ENCODE measurements at places on chromosomes 5 and 9.
A peak's percentile ranks its signal among the peaks of the same experiment; 100 is the strongest.

DNA sequence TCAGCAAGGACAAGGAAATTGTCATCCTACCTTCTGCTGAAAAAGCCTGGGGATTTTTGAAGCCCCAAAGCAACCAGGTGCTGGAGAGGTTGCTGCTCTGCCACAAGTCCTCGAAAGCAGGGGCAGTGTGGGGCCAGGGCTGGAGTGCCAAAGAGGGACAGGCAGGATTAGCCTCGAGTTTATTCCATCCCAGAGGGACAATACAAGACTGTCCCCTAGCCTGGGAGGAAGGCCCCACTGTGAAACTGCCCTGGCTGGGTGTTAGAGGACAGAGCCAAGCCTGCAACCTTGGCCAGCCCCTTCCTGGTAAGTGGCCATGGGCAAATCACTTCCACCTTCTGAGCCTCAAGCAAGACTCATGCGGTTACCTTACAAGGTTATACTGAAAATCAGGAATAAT, 55.1 kb downstream of the WHRN start:
- no peak for DNase-seq

- peak; percentile 46 for DNase-seq
These were observed 78.8 kb downstream of the GIN1 start for GRCh38 chr5:103041071-103041676.

DNA sequence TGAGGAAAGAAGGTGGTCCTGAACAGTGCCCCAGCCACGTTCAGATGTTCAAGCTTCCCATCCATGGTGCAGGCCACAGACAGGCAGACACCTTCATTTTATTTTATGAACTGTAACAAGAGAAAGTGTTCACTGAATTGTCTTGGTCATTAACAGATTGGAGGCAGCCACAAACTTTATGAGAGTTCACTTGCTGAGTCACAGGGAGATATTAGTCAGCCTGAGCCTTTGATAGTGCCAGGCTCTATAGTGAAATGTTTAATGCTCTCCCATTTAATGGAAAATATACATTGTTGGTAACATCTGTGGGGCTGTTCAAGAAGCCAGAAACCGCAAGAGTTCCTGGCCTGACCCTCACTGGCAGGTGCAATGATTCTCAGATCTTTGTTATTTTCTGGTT, 237.0 kb downstream of the TENT4A start:
- no peak for DNase-seq

DNA sequence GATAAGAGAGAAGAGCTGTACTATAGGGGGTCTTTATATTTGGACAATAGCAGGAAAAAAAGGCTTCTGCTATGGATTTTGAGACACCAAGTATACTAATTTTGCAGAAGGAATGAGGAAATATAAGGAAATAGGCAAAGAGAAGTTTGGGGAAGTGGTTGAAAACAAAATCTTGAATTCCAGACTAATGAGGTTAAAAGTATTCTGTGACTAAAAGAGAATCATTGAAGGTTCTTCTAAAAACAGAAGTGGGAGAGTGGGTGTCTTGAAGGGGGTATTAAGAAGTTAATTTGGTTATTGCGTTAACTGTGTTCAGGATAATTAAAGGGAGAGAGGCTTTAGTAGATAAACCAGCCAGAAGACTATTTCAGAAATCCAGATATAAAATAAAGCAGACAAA, 148.7 kb downstream of the RFK start:
- no peak for DNase-seq

- peak; percentile 58 for DNase-seq
These were observed 64.4 kb downstream of the FAM114A2 start for GRCh38 chr5:153974131-153974812.

- DNase-seq, result no peak
These were observed 607 bp downstream of the FAXDC2 start for GRCh38 chr5:154849791-154850201.

- no peak for DNase-seq
These were observed 44.7 kb upstream of the MYOT start for GRCh38 chr5:137822984-137823383.

DNA sequence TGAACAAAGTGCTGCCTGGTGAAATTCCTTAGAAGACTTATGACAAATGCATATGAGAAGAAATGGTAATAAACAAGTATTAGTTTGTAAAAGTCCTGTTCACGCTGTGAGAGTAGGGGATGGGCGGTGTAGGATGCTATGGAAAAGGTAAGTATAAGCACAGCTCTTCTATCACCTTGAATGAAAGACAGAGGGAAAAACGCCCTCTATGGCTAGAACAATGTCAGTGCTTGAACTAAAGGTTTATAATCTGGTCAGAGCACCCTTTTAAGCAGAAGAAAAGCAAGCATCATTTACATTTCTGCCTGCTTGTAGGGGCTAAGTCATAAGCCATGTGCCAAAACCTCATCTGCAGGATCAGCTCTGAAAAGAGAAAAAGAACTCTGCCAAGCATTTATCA, 115.2 kb downstream of the LHFPL2 start:
- peak; percentile 35 for DNase-seq

- DNase-seq, result no peak
These were observed 156.1 kb downstream of the TTC39B start for GRCh38 chr9:15150939-15151338.

DNA sequence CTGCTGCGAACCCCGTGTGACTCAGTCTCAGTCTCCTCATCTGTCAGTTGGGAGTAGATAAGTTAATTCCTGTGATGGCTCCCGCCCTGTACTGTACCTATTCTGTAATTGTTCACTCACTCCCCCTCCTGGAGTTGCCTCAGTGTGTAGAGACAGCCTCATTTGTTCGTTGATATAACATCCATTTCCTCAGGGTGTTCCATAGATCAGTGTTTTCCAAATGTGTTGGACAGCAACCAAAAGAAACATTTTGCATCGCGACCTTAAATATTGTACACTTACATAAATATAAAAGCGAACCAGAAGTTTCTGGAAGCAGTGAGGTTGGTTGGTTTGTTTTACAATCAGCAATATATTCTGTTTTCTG, 698 bp downstream of the NFX1 start:
- DNase-seq, result no peak

DNA sequence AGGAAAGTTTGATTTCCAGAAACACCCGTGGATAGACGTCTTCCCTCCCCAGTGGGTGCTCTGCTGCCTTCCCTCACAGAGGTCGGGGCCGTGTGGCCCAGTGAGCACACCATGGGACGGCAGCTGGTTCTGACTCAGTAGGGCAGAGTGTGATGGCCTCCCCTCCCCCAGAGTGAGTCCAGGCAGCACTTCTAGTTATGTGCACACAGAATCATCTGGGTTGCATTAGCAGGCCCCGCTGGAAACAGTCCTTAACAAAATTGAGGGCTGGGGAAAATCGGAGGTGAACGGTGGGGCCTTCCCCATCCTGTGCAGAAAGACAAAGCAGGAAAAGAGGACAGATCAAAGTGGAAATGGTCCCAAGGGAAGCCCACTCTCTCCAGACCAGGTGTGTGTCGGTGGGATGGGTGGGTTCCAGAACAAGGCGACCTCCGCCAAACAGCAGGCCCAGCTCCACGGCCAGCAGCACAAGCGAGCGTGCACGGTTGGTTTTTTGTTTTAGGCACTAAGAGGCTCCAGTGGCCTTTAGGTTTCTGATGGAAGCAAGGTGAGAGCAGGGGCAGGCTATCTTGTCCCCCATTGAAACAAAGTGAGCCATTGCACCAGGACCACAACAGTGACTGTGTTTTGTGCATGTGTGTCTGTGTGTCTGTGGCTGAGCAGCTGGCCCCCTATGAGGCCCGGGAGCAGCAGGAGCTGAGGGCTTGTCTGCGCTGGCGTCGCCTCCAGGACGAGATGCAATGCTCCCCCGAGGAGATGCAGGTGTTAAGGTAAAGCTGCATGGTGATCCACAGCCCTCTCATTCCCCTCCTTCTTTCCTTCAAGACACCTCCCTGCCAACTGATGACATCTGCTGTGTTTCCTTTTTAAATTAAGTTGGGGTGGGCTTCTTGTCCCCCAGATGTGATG, 201.5 kb downstream of the AOPEP start:
- no peak for DNase-seq

- DNase-seq, result no peak
These were observed 244.8 kb downstream of the ADGRV1 start for GRCh38 chr5:90803381-90803780.

GRCh38 chr5:143213231-143213850, 190.1 kb downstream of the NR3C1 start:
- no peak for DNase-seq

- peak; percentile 33 for DNase-seq
These were observed 136.5 kb upstream of the STK32A start for GRCh38 chr5:147098233-147098790.

GRCh38 chr5:68587171-68587570, 371.6 kb downstream of the PIK3R1 start:
- no peak for DNase-seq

GRCh38 chr5:168770036-168770498, 190.9 kb upstream of the PANK3 start:
- no peak for DNase-seq

GRCh38 chr9:38343552-38343951, 49.0 kb upstream of the ALDH1B1 start:
- no peak for DNase-seq

GRCh38 chr5:64534033-64534432, 28.2 kb downstream of the RGS7BP start:
- DNase-seq, result no peak

GRCh38 chr5:61632064-61632463, 300.0 kb downstream of the ZSWIM6 start:
- DNase-seq, result no peak

- DNase-seq, result no peak
These were observed 5.1 kb upstream of the ERGIC1 start for GRCh38 chr5:172828911-172829431.

- no peak for DNase-seq
These were observed 18.4 kb upstream of the CATSPER3 start for GRCh38 chr5:134949316-134949715.

- DNase-seq, result no peak
These were observed 27.6 kb downstream of the TBC1D2 start for GRCh38 chr9:98227883-98228282.

DNA sequence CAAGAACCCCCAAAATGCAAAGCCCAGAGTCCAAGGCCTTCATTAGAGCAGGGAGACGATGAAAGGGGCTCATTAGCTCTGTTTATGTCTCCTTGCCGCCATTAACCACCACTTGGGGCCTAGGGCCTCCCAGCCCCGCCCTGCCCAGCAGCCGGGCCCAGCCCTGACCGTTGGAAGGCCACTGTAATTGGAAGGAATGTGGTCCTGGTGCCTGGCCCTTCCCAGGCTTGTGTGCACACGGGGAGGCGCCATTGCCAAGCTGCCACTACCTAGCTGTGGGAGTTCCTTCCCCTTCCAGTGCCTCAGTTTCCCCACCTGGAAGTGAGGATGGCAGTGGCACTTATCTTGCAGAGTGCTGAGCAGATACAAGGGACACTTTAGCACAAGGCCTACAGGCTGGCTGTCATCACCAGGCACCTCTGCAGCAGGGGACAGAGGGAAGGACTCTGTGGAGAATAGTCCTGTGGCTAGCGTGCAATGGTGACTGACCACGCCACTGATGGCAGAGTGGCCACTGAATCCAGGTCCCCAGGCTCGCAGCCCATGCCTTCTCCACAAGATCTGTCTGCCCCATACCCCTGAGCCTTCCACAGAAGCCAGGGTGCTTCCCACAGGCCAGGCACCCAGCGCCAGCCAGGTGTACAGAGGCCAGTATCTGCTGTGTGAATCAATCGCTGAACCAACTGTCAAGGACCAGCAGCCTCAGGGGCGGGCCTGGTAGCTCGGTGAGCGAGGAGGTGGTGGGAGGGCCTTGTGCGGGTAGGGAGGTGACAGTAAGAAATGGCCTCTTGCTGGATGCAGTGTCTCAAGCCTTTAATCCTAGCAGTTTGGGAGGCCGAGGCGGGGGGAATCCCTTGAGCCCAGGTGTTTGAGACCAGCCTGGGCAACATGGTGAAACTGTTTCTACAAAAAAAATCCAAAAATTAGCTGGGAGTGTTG, 20.8 kb downstream of the GBGT1 start:
- DNase-seq, result no peak

DNA sequence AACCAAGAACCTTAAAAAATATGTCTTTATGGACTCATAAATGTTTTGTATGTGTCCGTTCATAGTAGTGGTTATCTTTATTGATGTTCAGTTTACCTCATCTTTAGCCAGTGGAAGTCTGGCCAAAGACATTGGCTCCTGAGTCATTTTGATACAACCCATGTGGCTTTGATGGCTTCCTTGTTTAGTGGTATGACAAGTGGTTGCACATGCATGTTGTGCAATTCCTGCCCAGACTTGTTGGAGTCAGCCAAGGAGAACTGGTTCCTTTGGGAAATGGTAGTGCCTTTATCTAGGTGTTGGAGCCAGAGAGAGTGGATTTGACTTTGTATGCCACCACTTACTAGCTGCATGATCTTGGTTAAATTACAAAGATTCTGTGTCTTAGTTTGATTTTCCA, 94.3 kb downstream of the RPS23 start:
- no peak for DNase-seq

DNA sequence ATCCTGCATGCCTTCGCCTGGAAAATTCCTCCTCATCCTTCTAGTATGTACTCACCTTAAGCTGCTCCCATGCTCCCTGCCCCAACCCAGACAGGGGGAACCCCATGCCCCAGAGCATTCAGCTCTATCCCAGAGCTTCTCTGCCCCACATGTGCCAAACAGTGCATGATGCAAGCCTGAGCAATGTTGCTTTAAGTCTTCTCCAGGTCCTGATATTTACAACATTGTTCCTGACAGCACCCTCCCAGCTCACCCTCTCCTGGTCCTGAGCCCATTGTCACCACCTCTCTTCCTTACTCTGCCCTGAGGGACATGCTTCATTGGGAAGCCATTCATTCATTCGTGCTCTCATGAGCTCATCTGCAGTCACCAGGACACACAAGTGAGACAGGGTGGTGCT, 23.4 kb upstream of the BARX1 start:
- no peak for DNase-seq

GRCh38 chr5:160846642-160847041, 5.4 kb downstream of the ATP10B start:
- DNase-seq, result no peak

- no peak for DNase-seq
These were observed 76.2 kb downstream of the MRPL36 start for GRCh38 chr5:1723476-1723875.

GRCh38 chr9:16828340-16829281, 41.9 kb downstream of the BNC2 start:
- no peak for DNase-seq

GRCh38 chr9:22238809-22239684, 207.6 kb upstream of the DMRTA1 start:
- peak; percentile 33 for DNase-seq

DNA sequence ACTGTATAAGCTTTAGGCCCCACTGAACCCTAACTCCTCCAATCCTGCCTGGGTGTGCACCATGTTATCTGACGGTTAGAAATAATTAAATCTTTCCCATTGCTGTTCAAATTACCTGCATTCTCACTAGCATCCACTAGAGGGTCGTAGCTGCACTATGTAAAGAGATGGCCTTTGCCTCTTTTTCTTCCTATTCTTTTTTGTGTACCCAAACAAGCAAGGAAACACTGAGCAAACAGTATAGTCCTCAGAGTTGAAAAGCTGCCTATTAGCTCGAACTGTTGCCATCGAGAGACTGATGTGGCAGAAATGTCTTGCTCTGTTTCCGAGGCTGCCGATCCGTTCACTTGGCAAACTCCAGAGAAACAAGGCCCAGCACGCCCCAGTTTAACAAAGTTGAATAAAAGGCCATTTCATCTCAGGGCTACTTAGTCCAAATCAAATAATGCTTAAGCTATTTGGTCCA, 163.8 kb upstream of the TRPM3 start:
- DNase-seq, result peak; percentile 61

- DNase-seq, result no peak
These were observed 41.5 kb downstream of the GCNT4 start for GRCh38 chr5:75010838-75011237.

- no peak for DNase-seq
These were observed 82.5 kb upstream of the ZNF169 start for GRCh38 chr9:94176608-94177007.

GRCh38 chr5:32942225-32942989, 231.3 kb downstream of the NPR3 start:
- DNase-seq, result peak; percentile 40

All from RPMI8226 (cell line).